ENCODE measurements at places on chromosomes 6 and 20.

DNA sequence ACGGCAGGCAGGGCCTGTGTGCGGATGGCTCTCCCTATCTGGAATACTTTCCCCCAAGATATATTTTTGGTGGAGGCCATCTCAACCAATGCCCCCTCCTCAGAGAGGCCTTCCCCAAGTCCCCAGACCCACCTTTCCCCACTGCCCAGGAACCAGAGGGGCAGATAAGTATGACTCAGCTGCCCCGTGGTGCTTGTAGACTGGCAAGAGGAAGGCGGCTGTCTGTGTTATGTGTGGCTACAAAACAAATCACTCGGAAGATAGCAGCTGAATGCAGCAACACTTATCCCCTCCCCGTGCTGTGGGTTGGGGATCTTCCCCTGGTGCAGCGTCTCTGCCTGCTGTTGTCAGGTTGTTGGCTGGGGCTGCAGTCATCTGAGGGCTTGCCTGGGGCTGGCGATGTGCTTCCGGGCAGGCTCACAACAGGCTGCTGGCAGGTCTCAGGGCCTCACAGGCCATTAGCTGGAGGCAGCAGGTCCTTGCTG lies 7.1 kb downstream of the NPEPL1 start:
- no peak for DNase-seq

GRCh38 chr6:9620263-9620662 lies 794.6 kb downstream of the TFAP2A start:
- DNase-seq, result no peak

DNA sequence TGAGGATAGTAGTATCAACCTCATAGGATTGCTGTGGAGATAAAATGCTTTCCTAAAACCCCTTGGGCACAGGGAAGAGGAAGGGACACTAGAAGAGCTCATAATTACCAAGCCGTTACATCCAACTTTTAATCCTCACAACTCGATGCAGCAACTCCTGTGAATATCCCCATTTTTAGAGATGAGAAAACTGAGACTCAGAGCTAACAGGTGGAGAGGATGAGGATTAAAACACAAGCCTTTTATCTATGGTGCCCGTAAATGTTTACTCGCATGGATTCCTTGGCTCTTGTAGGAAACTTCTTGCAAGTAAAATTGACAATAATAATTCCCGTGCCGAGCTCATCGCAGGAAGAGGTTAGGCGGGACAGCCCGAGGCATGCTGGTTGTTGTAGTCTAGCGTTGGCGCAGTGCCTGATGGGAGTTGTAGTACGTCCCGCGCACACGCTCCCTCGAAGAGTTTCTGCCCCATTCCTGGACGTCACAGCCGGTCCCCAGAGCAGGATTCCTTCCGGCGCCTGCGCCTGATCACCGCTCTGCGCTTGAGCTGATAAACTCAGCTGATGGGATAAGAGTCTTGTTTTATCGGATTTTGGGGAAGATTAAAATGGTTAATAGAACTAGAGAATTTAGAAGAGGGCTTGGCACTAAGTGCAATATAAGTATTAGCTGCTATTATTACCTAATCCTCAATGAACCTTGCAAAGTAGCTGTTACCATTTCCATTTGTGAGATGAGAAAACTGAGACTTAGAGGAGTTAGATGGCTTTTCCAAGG lies 2.8 kb upstream of the UBE2V1 start:
- DNase-seq, result peak; percentile 89

DNA sequence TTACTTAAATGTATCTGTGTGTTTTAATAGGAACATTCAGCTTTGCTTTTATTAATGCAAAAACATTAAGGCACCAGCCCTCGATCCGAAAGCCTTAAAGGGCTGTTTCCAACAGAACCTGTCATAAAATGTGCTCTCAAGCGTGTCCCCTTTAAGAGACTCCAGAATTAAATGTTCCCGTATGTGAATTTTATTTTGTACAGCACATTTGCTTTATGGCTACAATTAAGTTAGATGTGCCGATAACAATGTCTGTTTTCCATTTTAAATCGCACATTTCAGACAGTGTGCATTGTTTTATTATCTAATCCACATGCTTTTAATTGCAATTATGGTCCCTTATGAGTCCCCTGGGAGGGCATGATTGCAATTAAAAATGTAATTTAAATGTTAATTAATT lies 198.9 kb downstream of the TSHZ2 start:
- DNase-seq, result no peak

- DNase-seq, result no peak
Observed at GRCh38 chr6:36368921-36369865, 18.3 kb downstream of the ETV7 start.

GRCh38 chr20:42875581-42875980 lies 314.1 kb downstream of the PTPRT start:
- DNase-seq, result no peak

DNA sequence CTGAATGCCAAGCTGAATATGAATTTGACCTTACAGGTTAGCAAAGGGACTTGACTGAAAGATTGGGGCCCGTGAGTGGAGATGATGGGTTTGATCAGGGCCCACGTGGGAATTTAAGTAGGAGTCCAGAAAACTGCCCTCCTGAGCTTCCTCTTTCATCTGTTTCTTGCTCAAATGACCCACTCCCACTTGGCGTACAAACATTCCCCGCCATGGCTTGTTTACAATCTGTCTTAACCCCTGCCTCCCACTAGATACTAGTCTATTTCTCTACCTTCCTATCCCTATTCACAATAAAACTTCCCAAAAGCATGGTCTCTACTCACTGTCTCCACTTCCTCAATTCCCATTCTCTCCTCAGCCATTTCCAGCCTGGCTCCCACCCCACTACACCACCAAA lies 9.4 kb downstream of the MMP9 start:
- no peak for DNase-seq

- no peak for DNase-seq
Observed at GRCh38 chr20:54475334-54476168, at the start of gene DOK5. TSS of gene DOK5 (plus strand) at chr20:54475593. CDS start at chr20:54475947, 354 bp downstream.

- DNase-seq, result no peak
Observed at GRCh38 chr20:23023621-23024177, 11.4 kb upstream of the SSTR4 start.

GRCh38 chr6:108002365-108003221 lies 44.6 kb upstream of the SEC63 start:
- no peak for DNase-seq

DNA sequence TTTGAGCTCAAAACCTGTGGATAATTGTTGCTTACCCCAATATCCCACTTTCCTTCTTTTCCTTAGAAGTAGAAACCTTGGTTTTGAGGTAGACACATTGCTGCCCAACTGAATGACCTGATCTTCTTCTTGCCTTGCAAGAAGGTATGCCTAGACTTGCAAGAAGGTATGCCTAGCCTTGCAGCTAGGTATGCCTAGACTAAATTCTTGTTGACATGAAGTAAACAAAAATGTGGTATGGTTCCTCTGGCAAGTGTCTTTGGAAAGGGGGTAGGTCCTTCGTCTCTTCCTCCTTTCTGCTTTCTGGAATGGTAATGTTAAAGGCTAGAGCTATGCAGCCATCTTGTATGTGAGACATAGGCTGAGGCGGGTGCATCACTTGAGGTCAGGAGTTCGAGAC lies 129.2 kb downstream of the GMPR start:
- DNase-seq, result no peak
